ENCODE measurements at places on chromosomes 4 and X.
A peak's percentile ranks its signal among the peaks of the same experiment; 100 is the strongest.

DNA sequence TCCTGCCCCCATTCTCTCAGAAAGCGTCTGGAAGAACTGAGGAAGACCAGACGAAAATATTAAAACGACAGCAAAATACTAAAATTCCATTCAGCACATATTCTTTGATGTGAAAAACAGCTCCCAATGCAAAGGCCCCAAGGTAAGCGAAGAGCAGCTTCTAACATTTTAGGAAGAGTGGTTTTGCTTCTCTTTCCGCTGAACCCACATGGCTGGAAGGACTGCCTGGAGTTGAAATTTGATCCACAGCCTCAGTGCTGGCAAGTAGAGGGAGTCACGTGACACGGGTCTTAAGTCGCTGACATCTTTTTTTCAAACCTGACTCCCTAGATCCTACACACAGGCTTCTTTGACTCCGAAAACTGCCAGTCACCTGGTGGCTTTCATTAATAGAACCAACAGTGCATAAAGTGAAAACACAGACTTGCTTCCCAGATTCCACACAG is at the start of gene FAM13A:
FAM13A (minus strand) TSS at position 233 of the 446 bp plus-strand sequence; CDS start at position 12, 221 bp downstream.
- no peak for DNase-seq

DNA sequence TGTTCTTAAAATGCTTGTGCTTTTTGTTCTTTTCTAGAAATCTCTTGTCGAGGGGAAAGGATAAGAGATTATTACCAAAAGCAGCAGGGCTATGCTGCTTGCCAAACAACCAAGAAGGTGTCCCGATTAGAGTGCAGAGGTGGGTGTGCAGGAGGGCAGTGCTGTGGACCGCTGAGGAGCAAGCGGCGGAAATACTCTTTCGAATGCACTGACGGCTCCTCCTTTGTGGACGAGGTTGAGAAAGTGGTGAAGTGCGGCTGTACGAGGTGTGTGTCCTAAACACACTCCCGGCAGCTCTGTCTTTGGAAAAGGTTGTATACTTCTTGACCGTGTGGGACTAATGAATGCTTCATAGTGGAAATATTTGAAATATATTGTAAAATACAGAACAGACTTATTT is 81.5 kb upstream of the PACRGL start:
- no peak for DNase-seq

DNA sequence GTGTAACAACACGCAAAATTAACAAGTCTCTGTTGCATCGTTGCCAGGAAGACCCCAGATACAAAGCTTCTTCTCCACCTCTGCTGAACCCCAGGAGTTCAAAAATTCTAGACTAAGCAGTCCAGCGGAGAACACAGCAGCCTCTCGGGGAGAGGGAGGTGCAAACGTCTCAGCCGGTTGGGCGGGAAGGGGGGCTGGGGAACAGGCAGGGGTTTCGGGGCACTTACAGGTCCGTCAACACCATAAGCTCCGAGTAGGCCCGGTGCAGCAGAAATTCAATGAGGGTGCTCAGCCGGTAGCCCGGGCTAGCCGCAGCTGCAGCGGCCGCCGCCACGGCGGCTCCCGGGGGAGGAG is 394 bp downstream of the MED14 start:
- no peak for DNase-seq

GRCh38 chr4:66926687-66927086 is 618.6 kb downstream of the CENPC start:
- no peak for DNase-seq

DNA sequence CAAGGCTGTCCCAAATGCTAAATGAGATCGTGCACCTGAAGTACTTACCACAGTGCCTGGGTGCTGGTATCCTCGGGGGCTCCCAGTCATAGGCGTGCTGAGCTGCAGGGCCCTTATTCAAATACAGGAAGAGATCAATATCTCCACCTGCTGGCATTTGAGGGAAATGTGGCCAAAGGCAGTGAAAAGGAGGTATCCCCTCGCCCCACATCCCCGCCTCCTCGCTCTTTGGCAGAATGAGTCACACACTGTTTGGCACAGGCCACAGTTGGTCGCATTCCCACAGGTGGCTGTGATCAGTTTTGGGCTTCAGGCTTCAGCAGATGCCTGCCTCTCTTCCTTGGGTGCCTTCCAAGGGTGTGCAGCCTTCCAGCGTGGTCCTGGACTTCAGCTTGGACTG is 28.4 kb downstream of the ZNF185 start:
- peak; percentile 12 for DNase-seq

DNA sequence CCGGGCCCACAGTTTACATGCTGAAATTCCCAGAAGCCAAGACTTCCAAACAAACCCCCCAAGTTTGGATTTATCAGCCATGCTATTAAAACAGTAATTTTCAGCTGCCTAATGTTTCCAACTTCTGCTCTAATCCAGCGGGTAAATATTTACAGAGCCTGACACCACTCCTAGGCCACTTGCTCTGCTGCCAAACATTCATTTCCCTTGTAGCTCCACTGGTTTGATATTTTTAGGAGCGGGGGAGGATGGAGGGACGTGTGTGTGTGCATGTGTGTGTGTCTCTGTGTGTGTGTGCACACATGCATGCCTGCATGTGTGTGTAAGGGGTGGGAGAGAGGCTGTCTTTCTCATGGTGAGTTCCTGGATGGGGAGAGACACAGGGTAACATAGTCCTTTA is 115.7 kb upstream of the PJA1 start:
- no peak for DNase-seq

GRCh38 chrX:34300871-34301270 is 168.8 kb upstream of the FAM47A start:
- no peak for DNase-seq

DNA sequence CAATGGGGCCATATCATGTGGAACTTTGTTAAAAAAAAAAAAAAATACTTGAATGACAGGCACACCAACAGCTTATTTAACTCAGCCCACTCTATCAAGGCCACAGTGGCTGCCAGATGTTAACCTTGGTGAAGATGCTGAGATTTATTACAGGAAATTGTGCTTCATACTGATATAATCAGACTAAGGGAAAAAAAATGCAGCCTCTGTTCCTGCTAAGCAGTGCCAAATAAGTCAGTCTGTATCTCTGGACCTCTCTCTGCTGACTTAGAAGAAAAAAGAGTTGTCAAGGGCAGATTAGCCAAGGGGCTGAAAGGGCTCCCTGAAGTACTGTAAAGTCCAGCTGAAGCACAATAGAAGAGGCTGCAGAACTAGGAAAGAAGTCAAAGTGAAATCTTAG is 677.7 kb upstream of the HTR2C start:
- no peak for DNase-seq

- no peak for DNase-seq
Measured at GRCh38 chr4:15675356-15675755, 6.3 kb upstream of the FAM200B start.

DNA sequence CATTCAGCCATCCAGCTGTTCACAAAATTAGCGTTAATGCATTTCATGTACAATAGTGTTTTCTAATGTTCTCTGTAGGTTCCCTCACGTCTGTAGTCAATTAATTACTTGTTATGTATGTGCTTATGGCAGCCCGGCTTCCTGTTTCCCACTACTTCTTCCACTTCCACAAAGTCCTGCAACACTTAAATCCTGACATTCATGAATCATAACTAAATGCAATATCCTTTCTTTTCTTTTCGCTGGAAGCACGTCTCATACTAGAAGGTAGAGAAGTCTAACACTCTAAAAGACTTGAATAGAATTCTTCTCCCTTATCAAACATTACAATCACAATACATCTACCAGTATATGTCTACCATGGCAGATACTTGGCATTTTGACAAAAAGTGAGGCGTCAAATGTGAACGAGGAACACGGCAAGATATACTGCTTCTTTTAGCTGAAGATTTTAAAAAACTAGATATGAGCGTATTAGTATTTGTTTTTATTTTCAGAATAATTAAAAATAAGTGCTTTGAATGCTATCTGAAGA is 239.0 kb upstream of the DIAPH2 start:
- DNase-seq = no peak

Data from GM18507 (cell line).